Right ventricle myocardium inferior (tissue), 1 donor: ENCODE measurements at places on chromosomes 1 and 21.

DNA sequence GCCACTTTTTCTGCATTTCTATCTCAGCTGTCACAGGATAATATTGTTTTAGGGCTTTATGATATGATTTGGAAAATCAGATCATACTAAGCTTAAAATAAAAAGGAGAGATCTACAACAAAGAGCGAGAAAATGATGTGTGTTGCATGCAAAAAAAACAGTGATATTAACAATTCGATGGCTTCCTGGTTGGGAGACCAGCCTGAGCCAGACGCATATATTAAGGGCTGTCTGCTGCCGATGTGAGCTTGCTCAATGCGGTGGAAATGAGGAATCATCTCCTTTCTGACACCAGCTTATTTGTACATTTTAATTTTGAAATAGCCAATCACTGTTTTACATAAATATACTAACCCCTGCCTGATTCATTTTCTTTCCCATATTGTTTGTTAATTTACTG is 862.6 kb downstream of the USP25 start:
- no peak for DNase-seq

DNA sequence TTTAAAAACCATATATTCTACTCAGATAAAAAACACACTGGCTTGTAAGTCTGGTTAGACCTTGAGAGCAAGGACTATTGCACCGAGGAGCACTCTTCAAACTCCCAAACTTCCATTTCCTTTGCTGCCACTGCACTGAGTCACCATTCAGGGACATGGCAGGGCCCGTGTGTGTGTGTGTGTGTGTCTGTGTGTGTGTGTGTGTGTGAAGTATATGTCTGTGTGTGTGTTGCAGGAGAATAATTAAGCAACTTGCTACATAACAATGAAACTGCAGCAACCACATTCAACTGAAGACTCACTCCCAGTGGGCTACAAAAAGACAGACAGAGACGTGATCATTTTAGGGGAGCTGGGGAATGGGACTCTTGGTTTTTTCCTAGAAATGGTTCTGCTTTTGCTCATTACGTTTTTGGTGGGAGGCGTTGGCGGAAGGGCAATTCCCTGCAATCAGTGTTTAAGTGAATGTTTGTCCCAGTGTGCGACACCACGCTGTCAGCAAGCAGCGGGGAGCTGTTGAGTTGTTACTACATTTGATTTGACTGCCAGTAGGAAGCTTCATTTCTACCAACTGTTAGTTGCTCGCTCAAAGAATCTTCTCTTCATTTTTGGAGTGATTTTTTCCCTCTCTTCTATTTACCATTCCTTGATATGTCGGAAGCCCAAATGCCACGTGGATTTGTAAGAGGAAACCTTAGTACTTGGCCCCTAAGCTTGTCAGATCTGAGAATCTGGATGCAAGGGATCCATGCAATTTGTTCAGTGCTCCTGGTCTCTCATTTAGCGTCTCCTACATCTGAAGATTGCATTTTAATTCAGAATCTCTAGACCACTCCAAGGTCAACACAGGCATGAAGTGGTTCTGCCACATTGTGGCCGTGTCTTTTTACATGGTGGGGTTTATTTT is 36.1 kb downstream of the ESRRG start:
- peak; percentile 54 for DNase-seq

DNA sequence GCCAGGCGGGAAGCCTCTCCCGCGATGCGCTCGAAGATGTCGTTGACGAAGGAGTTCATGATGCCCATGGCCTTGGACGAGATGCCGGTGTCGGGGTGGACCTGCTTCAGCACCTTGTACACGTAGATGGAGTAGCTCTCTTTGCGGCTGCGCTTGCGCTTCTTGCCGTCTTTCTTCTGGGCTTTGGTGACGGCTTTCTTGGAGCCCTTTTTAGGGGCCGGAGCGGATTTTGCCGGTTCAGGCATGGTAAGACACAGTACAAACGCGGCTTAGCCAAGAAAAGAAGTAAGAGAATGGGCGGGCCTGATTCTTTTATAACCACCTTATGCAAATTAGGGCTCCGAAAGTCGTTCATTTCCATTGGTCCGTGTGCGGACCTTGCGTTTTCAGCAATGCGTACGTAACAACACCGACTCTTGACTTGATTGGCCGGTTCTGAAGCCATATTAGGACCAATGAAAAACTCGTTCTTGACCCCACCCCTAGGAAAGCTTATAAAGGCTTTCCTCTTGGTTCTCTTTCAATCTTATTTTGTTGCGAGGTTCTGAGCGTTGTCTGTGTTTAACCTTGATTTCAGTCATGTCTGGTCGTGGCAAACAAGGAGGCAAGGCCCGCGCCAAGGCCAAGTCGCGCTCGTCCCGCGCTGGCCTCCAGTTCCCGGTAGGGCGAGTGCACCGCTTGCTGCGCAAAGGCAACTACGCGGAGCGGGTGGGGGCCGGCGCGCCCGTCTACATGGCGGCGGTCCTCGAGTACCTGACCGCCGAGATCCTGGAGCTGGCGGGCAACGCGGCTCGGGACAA is 12.8 kb upstream of the BOLA1 start:
- DNase-seq = peak; percentile 87

DNA sequence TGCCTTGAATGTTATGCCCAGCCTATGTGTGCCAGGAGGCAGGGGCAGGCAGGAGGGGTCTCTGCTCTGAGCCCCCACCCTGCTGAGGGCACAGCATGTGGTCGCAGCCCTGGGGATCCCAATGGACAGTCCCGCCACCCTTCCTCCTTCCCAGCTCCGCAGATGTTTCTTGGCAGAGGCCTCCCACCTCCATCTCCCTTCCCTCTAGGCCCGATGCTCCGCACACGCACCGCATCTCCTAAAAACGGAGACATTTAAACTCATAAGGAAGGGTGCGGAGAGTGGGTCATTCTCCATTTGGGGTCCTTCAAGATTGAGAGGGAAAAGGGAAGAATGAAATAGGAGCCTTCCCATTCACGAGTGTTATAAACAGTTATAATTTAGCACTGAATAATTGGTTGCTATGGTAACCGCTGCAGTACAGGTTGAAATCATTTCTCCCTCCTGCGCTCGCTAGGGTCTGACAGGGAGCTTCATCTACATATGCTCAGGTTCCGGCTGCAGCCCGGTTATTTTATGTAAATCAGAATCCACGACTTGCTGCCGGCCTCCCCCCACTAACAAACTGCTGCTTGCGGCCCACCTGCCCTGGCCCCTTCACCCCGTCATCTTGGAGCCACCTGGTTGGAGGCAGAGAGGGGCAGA is 16.0 kb downstream of the CHD5 start:
- peak; percentile 7 for DNase-seq

GRCh38 chr21:46229133-46229922 is 754 bp upstream of the LSS start:
- no peak for DNase-seq

- no peak for DNase-seq
These were observed 17.5 kb downstream of the KPNA6 start for GRCh38 chr1:32125313-32125712.

DNA sequence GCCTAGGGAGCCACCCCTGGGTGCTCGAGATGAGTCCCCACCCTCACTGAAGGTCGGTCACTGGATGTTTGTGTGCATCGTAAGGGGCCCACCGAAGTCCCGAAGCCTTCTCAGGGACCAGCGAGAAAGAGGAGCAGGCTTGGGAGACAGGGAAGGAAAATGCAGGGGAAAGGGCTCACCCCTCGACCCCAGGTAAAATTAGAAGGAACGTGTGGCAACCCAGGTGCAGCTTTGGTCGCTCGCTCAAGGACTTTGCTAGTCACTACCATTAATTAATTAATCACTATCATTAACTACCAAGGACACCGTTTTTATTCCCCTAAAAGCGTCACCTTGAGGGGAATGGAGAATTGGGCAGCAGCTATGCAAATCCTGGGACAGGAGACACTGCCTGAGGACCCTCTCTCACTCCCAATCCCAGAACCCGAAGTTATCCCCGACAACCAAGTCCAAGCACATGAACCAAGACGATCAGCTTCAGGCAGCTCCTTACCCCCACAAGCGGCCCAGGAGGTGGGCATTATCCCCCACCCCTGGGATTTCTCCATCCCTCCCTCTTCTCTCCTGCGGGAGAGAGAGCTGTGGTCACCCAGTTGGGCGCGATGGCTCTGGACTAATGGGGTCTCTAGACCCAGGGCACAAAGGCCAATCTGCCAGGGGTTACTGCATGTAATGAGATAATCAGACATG is 4.2 kb upstream of the SIM2 start:
- DNase-seq = no peak

DNA sequence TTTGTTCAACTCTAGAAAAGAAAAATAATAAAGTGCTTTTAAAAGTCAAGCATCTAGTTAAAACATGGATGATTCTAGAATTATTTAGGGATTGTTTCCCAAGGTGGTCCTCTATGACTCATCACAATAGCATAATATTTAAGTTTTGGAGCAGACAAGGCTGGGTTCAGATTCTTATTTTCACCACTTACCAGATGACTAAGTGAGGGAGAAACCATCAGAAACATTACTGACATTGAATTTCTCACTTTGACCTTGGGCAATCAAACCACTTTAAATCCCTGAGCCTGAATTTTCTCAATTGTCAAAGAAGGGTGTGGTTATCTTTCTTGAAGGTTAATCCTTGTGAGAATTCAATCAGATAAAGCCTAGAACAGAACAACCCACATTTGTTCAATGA is 102.5 kb upstream of the PTGFR start:
- no peak for DNase-seq

DNA sequence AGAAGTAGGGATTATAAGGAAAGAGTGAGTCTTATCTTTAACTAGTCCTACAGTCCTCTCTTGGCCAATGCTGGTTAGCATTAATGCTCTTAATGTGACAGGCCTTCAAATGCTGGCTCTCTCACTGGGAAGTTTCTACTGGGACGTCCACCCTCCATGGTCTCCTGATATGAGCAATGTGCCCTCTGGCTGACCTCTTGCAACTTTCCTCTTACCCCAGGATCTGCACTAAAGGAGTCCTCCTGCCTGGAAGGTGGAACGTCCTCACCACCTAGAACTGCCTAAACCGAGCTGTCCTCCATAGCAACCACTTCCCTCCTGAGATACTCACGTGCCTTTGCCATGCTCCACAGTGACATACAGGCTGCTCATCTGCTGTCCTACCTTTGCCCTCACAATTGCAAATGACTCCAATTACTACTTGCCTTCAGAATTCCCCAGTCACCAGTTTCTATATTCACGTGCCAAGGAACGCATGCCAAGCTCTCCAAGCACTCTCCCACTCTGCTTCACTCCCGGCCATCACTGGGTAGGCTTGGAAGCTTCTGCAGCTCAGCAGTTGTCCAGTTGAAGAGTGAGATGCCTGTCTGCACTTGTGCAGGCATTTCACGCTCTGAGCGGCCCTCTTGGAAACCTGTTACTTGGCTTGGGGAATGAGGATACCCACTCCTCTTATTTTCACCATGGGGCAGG is 404.7 kb downstream of the RRAGC start:
- DNase-seq = no peak
